ENCODE measurements at places on chromosomes 2 and 18.

DNA sequence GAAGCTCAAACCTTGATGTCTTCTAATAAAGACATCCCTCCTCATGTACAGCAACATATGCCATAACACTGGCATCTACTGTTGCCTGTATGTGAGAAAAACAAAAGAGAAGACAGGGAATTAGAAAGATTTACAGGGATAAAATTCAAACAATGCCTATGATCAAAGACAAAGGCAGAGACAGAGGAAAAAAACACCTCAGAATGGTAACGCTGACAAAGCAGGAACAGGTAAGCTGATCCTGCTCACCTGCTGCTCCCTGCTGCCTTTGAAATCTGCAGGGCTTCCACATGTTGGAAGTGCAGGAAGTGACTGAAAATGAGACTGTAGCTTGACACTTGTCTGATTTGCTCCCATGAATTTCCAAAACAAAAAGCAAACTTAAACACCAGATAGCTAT, 90.2 kb upstream of the DNAJC10 start:
- DNase-seq, result no peak

DNA sequence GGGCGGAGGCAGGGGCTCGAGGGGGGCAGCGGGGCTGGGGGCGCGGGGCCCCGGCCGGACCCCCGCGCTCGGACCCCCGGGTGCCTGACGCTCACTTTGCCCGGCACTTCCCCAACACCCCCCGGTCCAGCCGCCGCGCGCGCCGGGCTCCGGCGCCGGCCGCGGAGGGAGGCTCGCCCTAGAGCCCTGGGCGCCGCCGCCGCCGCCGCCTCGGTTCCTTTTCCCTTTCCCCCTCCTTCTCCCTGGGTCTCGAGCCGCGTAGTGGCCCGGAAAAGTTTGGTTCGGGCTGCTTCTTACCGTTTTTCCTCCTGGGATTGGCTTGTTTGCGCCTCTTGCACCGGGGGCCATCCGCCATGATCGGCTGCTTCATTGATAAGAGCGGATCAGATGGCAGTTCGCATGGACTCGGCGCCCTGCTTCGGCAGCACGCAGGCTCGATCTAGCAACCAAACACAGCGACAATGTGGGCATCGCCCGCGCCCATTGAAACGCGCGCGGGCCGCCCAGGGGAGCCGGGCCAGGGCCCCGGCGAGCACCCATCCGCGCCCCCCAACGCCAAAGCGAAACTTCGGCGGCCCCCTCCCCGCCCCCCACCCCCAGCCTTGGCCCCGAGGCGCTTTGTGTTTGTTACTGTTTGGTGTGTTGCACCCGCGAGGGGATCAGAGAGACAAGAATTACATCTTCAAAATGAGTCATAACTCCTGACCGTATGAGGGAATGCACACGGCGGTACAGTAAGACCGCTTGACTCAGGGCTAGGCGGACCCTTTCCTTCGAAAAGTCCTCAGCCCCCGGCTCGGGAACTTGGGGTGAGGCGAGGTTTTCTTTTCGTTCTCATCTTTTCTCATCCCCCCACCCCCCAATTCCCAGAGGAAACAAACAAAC, 2.7 kb downstream of the ZEB2 start:
- DNase-seq, result no peak

DNA sequence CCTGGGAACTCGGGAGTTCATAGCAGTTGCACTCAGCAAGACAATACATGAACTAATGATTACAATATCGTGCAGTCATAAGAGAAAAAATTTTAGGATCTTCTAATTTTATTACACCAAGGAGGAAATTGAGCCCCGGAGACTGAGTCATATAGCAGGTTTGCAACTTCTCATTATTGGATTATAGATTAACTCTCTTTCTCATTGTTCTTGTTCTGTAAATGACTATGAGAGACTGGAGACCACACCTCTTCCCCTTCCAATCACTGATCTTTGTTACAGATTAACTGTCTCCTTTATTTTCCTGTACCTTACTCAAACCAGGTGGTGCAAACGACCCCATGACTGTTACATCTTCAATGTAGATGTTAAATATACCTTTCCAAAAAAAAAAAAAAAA, 435.8 kb upstream of the DDX18 start:
- DNase-seq, result no peak

GRCh38 chr2:65577654-65578053, 145.3 kb upstream of the SPRED2 start:
- DNase-seq, result no peak

- DNase-seq, result no peak
These were observed 66.1 kb downstream of the COLEC12 start for GRCh38 chr18:434410-434809.

DNA sequence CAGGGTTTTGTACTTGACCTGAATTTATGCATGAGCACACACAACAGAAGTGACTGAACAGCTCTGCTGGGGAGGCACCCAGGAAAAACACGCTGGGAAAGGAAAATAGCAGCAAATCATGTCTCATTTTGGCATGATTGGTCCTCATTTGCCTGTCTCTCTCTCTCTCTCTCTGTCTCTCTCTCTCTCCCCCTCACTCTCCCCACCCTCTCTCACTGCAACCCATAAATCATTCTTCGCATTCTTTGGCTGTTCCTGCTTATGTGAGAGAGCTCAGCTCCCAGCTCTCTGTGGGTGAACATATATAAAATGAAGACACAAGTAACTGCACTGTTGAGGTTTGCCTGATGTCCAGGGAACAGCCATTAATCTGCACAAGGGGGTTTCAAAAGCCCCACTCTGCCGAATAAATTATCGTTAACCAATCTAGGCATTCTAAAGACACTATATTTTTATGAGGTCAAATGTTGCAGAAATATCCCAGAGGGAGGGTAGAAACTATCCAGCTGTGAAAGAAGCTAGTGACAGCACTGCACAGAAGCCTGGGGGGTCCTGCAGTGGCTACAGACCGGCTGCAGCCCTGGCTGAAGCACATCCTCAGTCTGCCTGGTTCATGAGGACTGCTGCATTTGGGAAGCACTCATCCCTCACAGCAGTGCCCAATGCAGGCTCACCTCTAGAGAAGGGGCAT, 260.3 kb downstream of the AFF3 start:
- peak; percentile 85 for DNase-seq

GRCh38 chr18:26549263-26550094, 1.1 kb upstream of the KCTD1 start:
- no peak for DNase-seq

DNA sequence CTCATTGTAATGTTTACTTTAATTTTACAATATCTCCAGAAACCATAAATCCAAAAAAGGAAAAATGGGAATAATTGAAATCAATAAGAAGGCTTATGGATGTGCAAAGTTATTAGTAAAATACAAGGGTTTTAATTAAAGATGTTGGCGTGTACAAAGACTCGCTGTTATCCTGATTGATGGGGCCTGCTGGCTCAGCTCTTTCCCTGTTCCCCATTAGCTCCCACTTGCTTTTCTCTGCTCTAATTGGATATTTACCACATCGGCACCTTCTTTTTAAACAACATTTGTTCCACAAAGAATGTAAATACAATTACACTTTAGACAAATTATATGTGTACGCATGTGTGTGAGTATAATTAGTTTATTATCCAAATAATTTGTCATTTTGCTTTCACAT, 796.6 kb downstream of the ERBB4 start:
- DNase-seq, result no peak

- no peak for DNase-seq
These were observed 104.6 kb downstream of the PTPN4 start for GRCh38 chr2:119864318-119864717.

DNA sequence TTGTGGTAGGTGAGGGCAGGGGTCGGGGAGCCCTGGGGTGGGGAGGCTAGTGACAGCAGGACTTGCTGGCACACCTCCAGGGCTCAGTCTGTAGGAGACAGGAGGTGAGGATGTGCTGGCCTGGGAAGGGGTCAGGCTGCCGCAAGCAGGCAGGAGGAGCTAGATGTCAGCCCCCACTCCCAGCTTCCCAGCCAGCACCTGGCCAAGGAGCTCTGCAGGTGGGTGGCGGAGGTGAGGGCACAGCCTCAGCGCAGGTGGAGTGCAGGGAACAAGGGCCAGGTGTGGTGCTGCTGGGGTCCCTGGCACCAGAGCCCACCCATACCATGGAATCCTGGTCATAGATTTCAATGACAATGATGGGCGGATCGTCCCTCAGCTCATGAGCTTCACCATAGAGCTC, 2.9 kb downstream of the OTOF start:
- DNase-seq, result no peak

- DNase-seq, result no peak
These were observed 54.6 kb downstream of the LAMA3 start for GRCh38 chr18:23743733-23744333.

GRCh38 chr2:121400201-121400600, 115.2 kb upstream of the TFCP2L1 start:
- peak; percentile 29 for DNase-seq

- DNase-seq, result no peak
These were observed 100.0 kb downstream of the MAP2 start for GRCh38 chr2:209523867-209524266.

- no peak for DNase-seq
These were observed 24.8 kb upstream of the CRIM1 start for GRCh38 chr2:36330473-36331395.

DNA sequence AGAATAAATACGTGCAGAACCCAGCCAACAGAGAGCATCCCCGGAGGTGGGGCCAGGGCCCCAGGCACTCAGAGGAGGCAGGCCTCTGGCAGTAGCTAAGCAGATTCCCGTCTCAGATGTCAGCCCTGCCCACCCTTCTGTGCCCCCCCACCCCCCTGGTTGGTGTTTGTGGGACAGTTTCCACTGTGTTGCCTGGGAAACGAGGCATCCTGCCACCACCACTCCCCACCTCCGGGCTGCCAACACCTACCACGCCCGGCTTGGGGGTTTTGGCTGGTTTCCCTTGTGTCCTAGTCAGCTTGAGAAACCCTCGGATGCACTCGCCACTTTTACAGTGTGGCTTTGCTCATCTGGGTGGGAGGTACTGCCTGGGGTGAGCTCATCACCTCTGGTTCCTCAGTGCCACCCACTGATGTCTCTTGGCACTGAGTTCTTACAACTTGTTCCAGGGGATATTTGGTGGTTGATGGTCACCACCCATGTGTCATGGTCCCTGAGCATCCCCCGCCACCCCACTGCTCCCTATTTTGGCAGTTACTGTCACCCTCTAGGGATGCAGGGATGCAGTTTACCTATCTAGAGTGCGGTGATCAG, 72.4 kb upstream of the YWHAQ start:
- DNase-seq, result no peak

DNA sequence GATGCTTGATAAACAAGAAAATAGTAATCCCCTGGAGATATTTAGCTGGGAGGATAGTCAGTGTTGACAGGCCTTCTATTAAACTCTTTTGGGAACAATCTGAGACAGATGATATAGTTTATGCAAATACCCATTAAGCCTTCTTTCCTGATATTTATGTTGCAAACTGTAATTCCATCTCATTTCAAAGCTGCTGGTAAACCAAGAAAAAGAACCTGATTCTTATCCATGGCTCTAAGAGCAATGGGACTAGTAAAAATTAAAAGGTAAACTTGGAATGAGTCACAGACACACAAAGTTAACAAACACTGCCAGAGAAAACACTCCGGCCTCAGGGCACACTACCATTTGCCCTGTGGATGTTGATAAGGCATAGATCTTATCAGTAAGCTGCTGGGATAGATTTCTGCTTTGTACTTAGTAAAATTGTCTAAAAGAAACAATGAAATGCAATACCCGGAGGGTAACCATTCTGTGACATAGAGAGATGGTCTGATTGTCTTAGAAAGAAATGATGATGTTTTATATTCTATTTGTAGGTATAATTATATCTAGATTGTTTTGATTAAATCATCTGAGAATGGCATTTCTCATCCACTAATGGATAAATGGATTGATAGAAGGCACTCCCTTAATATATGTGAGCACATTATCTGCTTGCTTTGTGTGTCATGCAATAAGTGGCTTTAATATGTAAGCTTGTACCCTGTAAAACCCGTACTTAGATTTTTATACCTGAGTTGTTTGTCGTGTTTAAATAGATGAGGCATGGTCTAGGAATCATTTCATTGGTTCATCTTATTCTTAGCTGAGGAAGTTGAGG, 13.2 kb downstream of the GALR1 start:
- no peak for DNase-seq

DNA sequence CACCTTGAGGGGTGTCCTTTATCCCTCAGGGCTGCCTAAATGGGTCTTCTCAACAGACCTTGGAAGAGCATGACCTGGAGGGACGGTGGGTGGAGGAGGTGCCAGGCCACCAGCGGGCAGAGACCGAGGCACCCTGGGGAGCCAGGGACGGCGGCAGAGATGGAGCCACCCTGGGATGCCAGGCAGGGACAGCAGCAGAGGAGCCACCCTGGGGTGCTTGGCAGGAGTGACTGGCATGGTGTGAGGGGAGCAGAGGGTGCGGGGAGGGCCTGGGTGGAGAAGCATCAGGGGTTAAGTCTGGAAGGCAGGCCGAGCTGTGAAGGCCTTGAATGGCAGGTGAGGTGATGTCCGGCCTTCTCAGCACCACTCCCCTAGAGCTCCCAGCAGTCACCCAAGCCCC, 56.1 kb downstream of the CIB4 start:
- no peak for DNase-seq

GRCh38 chr2:47803363-47803762, 20.4 kb downstream of the MSH6 start:
- no peak for DNase-seq

DNA sequence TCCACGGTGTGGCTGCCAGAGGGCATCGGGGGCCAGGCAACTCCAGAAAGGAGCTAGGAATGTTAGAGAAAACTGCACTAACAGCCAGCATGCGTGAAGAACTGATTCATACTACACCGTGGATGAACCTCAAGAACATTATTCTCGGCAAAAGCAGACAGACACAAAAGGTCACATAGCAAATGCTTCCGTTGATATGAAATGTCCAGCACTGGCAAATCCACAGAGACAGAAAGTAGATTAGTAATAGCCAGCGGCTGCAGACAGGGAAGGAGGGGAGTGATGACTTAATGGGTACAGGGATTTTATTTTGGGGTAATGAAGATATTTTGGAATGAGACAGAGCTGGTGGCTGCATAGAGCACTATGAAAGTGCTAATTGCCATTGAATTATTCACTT, 37.4 kb downstream of the SCTR start:
- no peak for DNase-seq

DNA sequence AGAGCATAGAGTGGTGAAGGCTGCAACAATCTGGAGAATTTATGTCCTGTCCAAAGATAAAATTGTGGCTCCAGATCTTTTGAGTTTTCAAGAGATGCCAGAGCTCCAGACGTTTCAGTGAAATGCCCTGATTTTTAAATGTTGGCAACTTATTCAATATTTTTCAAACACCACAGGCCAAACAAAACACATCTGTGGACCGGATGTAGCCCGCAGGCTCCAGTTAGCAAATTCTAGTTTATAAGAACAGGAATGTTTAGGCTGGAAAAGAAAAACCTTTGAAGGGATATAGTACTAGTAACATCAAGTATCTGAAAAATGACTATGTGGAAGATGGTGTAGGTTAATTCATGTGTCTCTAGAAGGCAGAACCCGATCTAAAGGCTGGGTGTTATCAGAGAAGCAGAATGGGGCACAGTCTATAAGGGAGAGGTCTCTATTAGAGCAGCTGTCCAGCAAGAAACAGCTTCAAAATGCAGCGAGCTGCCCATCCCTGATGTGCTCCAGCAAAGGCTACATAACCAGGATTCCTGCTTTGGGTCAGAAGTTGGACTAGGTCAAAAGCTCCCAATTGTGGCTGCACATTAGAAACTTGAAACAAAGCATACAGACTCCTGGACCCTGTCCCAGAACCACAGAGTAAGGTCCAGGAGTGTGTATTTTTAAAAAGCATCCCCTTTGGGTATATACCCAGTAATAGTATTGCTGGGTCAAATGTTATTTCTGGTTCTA, 105.9 kb downstream of the ANKRD44 start:
- no peak for DNase-seq

- peak; percentile 2 for DNase-seq
These were observed 53.5 kb downstream of the CDH19 start for GRCh38 chr18:66550366-66550765.
